ENCODE measurements at places on chromosomes 4 and X.

- H3K4me3 ChIP-seq = no peak overlapping the region
- H3K36me3 ChIP-seq = no peaks in the 10 kb centered on the region
- DNase-seq = no peak
Measured at GRCh38 chrX:79259073-79259689, 108.0 kb downstream of the ITM2A start.

GRCh38 chrX:63581398-63581797 lies 203.6 kb downstream of the ARHGEF9 start:
- H3K36me3 ChIP-seq = no peaks in the 10 kb centered on the region
- H3K27me3 ChIP-seq = no peaks in the 10 kb centered on the region
- DNase-seq = no peak
- H3K4me1 ChIP-seq = no peaks in the 10 kb centered on the region

DNA sequence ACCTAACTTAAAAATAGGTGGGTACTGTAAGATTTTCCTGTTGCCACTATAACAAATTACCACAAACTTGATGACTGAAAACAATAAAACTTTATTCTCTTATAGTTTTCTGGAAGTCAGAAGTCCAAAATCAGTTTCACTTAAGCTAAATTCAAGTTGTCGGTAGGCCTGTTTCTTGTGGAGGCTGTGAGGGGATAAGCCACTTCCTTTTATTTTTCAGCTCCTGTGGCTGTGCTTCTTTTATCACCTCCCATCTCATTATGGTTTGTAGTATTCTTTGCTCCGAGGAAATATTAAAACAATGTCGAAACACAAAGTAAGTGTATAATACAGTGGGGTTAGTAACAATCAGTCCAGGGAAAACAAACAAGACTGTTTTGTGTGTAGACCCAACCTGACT lies 610.5 kb upstream of the TECRL start:
- no peaks in the 10 kb centered on the region for H3K27me3 ChIP-seq
- H3K36me3 ChIP-seq = no peaks in the 10 kb centered on the region
- H3K4me3 ChIP-seq = no peak overlapping the region
- no peak overlapping the region for H3K27ac ChIP-seq

GRCh38 chrX:15349046-15349445 lies 13.7 kb upstream of the PIGA start:
- H3K36me3 ChIP-seq = no peaks in the 10 kb centered on the region
- H3K4me3 ChIP-seq = no peak overlapping the region
- no peaks in the 10 kb centered on the region for H3K4me1 ChIP-seq
- H3K27ac ChIP-seq = no peak overlapping the region

GRCh38 chr4:13875181-13875580 lies 247.7 kb upstream of the BOD1L1 start:
- H3K4me3 ChIP-seq = no peak overlapping the region
- H3K4me1 ChIP-seq = no peaks in the 10 kb centered on the region
- no peak overlapping the region for H3K27ac ChIP-seq

DNA sequence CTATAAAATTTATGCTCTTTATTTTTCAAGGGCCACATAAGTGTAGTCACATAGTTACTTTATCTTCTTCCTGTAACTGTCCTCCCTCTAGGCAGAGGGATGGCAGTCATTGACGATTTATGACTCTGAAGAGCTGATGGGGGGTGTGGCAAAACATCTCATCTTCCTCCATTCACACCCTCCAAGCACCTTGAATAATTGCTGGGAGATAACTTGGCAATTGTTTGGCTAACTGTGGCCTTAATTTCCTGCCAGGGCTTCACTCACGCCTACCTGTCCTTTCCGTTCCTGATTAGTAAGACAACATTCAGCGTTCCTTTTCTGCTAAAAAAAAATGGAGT lies 329.2 kb downstream of the ARHGAP10 start:
- H3K4me1 ChIP-seq = peaks cover 37% of the 10 kb centered on the region
- H3K4me3 ChIP-seq = peak overlapping the region; percentile 40
- H3K27me3 ChIP-seq = no peaks in the 10 kb centered on the region
- peaks cover 3% of the 10 kb centered on the region for H3K36me3 ChIP-seq

DNA sequence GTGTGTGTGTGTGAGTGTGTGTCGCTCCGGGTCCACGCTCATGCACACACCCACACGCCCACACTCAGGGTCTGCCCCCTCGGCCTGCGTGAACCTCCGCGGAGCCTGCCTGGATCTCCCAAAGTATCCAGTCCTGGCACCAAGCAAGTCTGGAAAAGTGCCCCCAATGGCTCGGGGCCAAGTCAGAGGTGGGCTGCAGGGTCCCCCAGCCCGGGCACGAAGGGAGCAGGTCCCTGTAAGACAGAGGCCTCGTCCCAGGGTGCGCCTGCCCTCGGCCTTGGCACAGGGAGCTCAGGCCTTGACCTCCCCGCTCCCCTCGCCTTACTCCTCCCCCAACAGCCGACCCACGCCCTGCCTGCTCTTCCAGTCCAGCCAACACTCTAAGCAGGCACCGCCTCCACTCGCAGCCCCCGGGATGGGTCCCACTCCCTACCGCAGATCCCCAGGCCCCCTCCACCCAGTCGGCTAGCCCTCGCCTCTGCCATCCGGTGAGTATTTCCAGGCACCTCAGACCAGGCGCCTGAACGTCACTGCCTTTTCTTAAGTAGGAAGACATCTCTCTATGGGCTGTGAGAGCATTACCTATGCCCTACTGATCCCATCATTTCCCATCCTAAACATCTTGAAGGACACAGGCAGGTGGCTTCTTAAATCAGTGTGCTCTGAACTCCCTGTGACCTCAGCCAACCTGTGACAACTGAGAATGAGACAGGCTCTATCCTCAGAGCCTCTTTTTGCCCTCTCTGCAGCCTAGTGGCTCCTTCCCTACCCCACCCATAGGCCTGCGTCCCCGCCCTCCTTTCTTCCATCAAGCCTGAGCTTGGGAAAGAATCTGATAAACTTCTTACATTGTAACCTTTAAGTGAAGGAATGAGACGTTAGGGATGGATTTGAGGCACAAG lies 704 bp downstream of the FAM114A1 start:
- H3K36me3 ChIP-seq = peaks cover 11% of the 10 kb centered on the region
- DNase-seq = no peak
- peak overlapping the region; percentile 66 for H3K27ac ChIP-seq
- peaks cover 12% of the 10 kb centered on the region for H3K4me1 ChIP-seq
- peak overlapping the region; percentile 75 for H3K4me3 ChIP-seq

DNA sequence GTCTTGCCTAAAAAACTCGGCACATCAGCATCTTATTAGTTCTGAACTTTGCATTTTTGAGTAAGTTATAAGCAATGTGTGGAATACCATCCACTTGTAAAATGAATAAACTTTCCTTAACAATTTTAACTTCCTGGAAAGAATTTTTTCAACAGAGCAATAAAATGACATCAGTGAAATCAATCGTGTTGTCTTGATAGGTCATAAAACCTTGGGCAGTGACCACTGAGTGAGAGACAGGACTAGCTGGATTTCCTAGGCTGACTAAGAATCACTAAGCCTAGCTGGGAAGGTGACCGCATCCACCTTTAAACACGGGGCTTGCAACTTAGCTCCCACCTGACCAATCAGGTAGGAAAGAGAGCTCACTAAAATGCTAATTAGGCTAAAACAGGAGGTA lies 403.0 kb upstream of the CNKSR2 start:
- H3K4me1 ChIP-seq = no peaks in the 10 kb centered on the region
- H3K36me3 ChIP-seq = no peaks in the 10 kb centered on the region
- H3K27ac ChIP-seq = no peak overlapping the region
- no peak for DNase-seq

DNA sequence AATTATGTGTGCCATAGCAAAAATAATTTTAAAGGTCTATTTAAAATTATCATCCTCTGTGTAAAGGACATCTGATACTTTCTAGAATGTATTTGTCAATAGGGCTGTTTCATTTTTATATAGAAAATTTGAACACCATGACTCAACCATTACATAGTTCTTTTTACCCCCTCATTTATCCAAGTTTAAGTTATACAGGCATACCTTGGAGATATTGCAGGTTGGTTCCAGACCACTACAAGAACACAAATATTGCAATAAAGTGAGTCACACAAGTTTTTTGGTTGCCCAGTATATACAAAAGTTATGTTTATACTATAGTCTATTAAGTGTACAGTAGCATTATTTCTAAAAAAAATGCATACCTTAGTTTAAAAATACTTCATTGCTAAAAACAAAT lies 130.4 kb downstream of the MSL3 start:
- peaks cover 28% of the 10 kb centered on the region for H3K4me1 ChIP-seq
- H3K27me3 ChIP-seq = no peaks in the 10 kb centered on the region
- H3K27ac ChIP-seq = peak overlapping the region; percentile 75
- H3K36me3 ChIP-seq = no peaks in the 10 kb centered on the region

DNA sequence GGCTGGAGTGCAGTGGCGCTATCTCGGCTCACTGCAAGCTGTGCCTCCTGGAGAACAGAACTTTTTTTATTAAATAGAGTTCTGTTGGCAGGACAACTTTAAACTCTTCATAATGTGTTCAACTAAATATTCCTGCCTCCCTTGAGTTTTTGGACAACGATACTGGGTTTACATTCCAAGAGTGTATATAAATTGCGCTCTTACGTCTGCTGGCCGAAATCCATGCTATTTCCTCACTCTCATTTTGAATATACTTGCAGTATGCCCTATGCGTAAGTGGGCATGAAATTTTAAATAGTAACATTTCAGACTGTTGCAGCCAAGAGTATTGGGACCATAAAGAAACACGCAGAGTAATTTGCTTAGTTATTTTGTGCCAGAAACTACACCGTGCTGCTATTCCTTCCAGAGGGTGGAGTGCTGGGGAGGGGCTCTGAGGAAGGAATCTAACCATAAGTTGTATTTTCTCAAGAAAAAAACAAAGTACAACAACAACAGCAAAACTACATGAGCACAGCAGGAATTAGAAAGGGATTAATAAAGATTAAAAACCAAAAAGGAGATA lies 480.0 kb downstream of the NLGN4X start:
- no peak for DNase-seq
- H3K4me1 ChIP-seq = no peaks in the 10 kb centered on the region
- H3K27me3 ChIP-seq = no peaks in the 10 kb centered on the region
- H3K36me3 ChIP-seq = no peaks in the 10 kb centered on the region
- no peak overlapping the region for H3K4me3 ChIP-seq

DNA sequence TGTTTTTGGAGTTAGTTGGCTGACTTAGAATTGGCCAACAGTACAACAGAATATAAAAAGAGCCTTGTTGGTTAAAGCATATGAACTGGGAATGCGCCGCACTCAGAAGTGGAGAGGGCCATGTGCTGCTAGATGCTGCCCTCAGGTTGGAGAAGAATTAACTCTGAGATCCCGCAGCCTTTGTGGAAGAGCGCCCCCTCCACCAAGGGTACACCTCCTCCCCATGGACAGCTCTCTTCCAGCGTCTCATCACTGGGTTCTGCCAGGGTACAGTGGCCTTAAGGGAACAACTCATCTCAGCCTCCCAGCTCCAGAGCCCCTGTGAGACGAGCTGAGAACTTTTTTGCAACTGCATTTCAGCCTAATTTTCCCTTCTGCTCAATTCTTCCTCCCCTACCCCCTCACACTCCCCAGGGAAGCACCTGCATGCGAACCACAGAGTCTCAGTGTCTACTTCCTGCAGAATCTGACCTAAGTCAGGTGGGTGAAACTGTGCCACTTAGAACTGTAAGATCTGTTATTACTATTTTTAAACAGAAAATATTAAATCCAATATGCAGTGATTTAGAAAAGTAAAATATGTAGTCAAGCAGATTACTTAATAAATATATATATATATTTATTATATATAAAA lies 380.6 kb downstream of the RAB28 start:
- no peaks in the 10 kb centered on the region for H3K4me1 ChIP-seq
- H3K27ac ChIP-seq = no peak overlapping the region
- H3K36me3 ChIP-seq = no peaks in the 10 kb centered on the region
- H3K4me3 ChIP-seq = no peak overlapping the region

DNA sequence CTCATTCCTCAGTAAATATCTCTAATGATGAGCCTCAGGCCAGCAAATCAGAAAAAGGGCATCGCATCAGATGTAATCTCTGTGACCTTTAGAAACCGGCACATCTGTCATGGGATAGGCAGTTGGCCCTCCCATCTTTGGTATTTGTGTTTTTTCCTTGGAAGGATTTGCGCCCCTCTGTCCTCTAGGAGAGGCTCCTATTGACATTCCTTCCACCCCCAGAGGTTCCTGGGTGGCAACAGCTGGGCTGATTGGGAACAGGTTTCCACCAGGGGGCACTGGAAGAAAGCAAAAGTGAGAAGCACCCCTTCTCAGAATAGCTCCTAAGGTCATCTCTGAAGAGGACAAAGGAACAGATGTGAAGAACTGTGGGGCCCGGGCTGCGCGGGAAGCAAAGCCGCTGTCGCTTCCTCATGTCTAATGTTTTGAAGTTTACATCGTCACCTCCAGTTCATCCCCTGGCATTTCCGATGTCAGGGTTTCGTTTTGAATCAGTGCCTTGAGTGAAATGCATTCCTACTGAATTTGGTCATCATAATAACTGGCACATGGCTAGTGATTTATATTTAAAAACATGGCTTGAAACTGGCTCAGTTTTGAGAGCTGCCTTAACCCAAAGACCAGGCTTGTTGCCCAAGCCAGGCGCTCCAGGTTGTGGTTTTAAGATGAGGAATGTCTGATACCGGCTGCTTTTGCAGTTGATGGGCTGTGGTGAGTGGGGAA lies 6.2 kb downstream of the TXK start:
- peak overlapping the region; percentile 34 for H3K27ac ChIP-seq
- no peaks in the 10 kb centered on the region for H3K36me3 ChIP-seq
- peak overlapping the region; percentile 61 for H3K4me3 ChIP-seq
- no peaks in the 10 kb centered on the region for H3K27me3 ChIP-seq
- peaks cover 15% of the 10 kb centered on the region for H3K4me1 ChIP-seq
- DNase-seq = peak; percentile 56

GRCh38 chr4:9970399-9971011 lies 50.8 kb downstream of the SLC2A9 start:
- no peaks in the 10 kb centered on the region for H3K27me3 ChIP-seq
- H3K27ac ChIP-seq = no peak overlapping the region
- H3K4me1 ChIP-seq = no peaks in the 10 kb centered on the region
- DNase-seq = no peak

DNA sequence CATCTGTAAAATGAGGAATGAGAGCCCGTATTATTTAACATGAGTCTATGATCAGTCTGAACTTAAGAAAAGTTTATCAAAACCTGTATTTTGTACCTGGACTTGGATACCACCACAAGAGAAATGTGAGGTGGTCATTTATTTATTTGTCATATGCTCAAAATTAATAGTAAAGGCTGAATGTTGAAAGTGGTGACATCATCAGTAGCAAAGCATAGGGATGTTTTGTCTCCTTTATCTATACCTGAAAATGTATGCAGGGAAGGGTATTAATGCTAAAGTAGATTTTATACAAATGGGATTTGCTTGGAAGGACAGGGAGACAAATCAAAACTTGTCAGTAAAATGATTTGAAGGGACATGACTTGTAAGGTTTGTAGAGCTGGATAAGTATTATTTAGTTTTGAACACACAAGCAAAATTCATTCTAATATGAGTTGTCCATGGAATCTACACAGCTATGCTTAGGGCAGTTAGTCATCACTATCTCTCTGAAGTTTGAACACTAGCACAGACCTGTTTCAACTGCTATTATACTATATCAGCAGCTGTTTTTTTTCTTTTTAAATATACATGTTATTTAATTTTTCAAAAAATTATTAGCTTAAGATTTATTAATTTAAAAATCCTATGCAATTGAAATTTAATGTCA lies 52.4 kb upstream of the GUCY1A1 start:
- no peak for DNase-seq
- no peaks in the 10 kb centered on the region for H3K27me3 ChIP-seq
- no peak overlapping the region for H3K4me3 ChIP-seq

Measured in keratinocyte (primary cell).